ENCODE measurements at places on chromosomes 7 and 10.

DNA sequence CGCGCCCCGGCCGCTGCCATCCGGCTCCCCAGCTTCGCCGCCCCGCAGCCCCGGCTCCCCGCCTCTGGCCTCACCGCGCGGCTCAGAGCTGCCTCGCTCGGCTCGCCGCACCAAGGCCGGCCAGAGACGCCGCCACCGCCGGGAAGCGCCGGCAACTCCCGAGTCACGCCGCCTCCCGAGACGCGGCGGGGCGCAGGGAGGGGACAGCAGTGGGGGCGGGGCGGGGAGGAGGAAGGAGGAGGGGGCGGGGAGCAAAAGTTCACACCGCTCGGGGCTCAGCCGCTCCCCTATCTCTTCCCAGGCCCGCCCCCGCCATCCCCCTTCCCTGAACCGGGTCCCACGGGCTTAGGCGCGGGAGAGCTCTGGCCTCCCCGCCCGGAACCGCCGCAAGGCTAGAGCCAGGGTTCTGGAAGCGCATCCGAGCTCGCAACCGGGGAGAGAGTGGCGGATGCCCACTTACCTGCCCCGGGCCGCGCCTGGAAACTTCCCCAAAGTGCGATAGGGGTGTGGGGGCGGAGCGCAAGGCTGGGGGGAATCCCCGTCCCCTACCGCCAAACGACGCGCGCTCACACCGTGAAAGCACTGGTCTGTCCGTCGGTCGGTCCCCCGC is 1.0 kb downstream of the CHST15 start:
- DNase-seq: peak; percentile 62

- no peak for DNase-seq
These were observed 165.7 kb upstream of the MAGI2 start for GRCh38 chr7:79619216-79619615.

- DNase-seq: no peak
These were observed 103.9 kb upstream of the STK17A start for GRCh38 chr7:43479042-43479441.

GRCh38 chr10:3926675-3927525 is 141.9 kb upstream of the KLF6 start:
- no peak for DNase-seq

- DNase-seq: no peak
These were observed 138.4 kb downstream of the ST7 start for GRCh38 chr7:117091721-117092120.

GRCh38 chr7:35828817-35829216 is 28.0 kb downstream of the SEPTIN7 start:
- DNase-seq: no peak

DNA sequence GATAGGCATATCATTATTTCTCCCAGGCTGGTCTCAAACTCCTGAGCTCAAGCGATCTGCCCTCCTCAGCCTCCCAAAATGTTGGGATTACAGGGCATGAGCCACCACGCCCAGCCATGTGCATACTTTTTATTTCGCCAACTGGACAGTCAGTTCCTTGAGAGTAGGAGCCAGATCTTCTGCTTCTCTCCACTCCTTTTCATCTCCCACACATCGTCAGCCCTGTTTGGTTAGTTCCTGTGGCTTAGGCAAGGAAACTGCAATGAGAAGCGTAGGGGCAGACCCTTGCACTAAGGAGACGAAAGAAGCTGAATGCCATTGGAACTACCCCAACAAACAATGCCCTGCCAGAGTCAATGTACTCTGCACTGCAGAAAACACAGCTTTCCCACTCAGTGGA is 178.2 kb downstream of the TRIL start:
- DNase-seq: no peak

Data from GM19239 (cell line).